Melanocyte of skin (primary cell): ENCODE measurements at places on chromosomes 11 and 22. TPM values are rescaled to one million over a fixed set of nuclear protein-coding genes. Genes with fewer than 3 reads are reported as not detected.

The KCNJ11 gene
- total RNA-seq = under 0.01 TPM in 1 of 2 replicates, not detected in the other

The TEAD1 gene
- 110 and 314 TPM in 2 replicates for total RNA-seq

The OR5F1 gene
- total RNA-seq = not detected in 2 replicates

The OR8G5 gene
- total RNA-seq = not detected in 2 replicates

The SCN4B gene
- under 0.01 TPM in 1 of 2 replicates, not detected in the other for total RNA-seq

The BCO2 gene
- total RNA-seq = 0.33 and 0.77 TPM in 2 replicates

The ANO3 gene
- total RNA-seq = under 0.01 and 0.36 TPM in 2 replicates

The APOL6 gene
- 42.1 and 51.3 TPM in 2 replicates for total RNA-seq

The MSANTD4 gene
- total RNA-seq = 27.3 and 31.9 TPM in 2 replicates

The PLAAT2 gene
- total RNA-seq = not detected in 2 replicates

The CDC42EP1 gene
- total RNA-seq = 12.3 and 18.3 TPM in 2 replicates

The NOL12 gene
- 26.2 and 38.0 TPM in 2 replicates for total RNA-seq

The OAF gene
- total RNA-seq = 34.0 and 65.7 TPM in 2 replicates

The MS4A15 gene
- not detected in 2 replicates for total RNA-seq

The FAM180B gene
- under 0.01 TPM in 1 of 2 replicates, not detected in the other for total RNA-seq

The CASTOR1 gene
- 1.00 and 2.3 TPM in 2 replicates for total RNA-seq

The UFD1 gene
- 70.9 and 78.1 TPM in 2 replicates for total RNA-seq

The OR52N4 gene
- not detected in 2 replicates for total RNA-seq

The APOL5 gene
- not detected in 2 replicates for total RNA-seq

The CCDC83 gene
- not detected in 2 replicates for total RNA-seq

The CD3E gene
- total RNA-seq = not detected in 2 replicates

The UPK3A gene
- not detected in 2 replicates for total RNA-seq

The RAB36 gene
- 8.3 and 9.3 TPM in 2 replicates for total RNA-seq

The KRTAP5-11 gene
- total RNA-seq = not detected in 2 replicates

The NLRP14 gene
- total RNA-seq = under 0.01 TPM in 1 of 2 replicates, not detected in the other

The CNTF gene
- total RNA-seq = 2.1 and 3.3 TPM in 2 replicates

The IFITM1 gene
- 247 and 611 TPM in 2 replicates for total RNA-seq

The TIMP3 gene
- 23.4 and 91.6 TPM in 2 replicates for total RNA-seq

The TRIM29 gene
- total RNA-seq = not detected in 2 replicates

The SYT7 gene
- under 0.01 and 0.67 TPM in 2 replicates for total RNA-seq

The GAL3ST1 gene
- total RNA-seq = 0.77 TPM in 1 of 2 replicates, not detected in the other

The PGM2L1 gene
- 4.0 and 4.1 TPM in 2 replicates for total RNA-seq

The INS gene
- total RNA-seq = not detected in 2 replicates

The SPI1 gene
- not detected in 2 replicates for total RNA-seq

The CEND1 gene
- total RNA-seq = not detected in 2 replicates

The GLYATL1 gene
- not detected in 2 replicates for total RNA-seq

The P4HA3 gene
- total RNA-seq = 0.33 and 0.93 TPM in 2 replicates

The KDM4D gene
- 0.73 and 2.8 TPM in 2 replicates for total RNA-seq

The CD6 gene
- under 0.01 TPM in 2 replicates for total RNA-seq

The FXYD2 gene
- not detected in 2 replicates for total RNA-seq

The H19 gene
- 0.34 and 0.36 TPM in 2 replicates for total RNA-seq

The RAG1 gene
- total RNA-seq = 1.8 and 2.4 TPM in 2 replicates

The MRE11 gene
- total RNA-seq = 14.5 and 15.3 TPM in 2 replicates

The CARD18 gene
- not detected in 2 replicates for total RNA-seq

The DEFB131B gene
- not detected in 2 replicates for total RNA-seq

The ZNF215 gene
- total RNA-seq = 4.5 and 5.1 TPM in 2 replicates

The NAALAD2 gene
- total RNA-seq = 0.73 and 2.4 TPM in 2 replicates

The HDAC10 gene
- 20.0 and 24.8 TPM in 2 replicates for total RNA-seq

The PAX6 gene
- total RNA-seq = not detected in 2 replicates

The VWCE gene
- under 0.01 and 0.33 TPM in 2 replicates for total RNA-seq

The FADS1 gene
- total RNA-seq = 96.6 and 103 TPM in 2 replicates

The C22orf42 gene
- not detected in 2 replicates for total RNA-seq

The NPAS4 gene
- not detected in 2 replicates for total RNA-seq

The KCNJ5 gene
- total RNA-seq = not detected in 2 replicates

The SLC25A18 gene
- 0.67 and 2.2 TPM in 2 replicates for total RNA-seq

The TIGD3 gene
- 0.15 and 0.33 TPM in 2 replicates for total RNA-seq

The MIAT gene
- total RNA-seq = 0.34 and 0.73 TPM in 2 replicates

The OR4S2 gene
- total RNA-seq = not detected in 2 replicates
